ENCODE measurements at places on chromosomes 5 and 9. TPM values are rescaled to one million over a fixed set of nuclear protein-coding genes. Genes with fewer than 3 reads are reported as not detected.

DNA sequence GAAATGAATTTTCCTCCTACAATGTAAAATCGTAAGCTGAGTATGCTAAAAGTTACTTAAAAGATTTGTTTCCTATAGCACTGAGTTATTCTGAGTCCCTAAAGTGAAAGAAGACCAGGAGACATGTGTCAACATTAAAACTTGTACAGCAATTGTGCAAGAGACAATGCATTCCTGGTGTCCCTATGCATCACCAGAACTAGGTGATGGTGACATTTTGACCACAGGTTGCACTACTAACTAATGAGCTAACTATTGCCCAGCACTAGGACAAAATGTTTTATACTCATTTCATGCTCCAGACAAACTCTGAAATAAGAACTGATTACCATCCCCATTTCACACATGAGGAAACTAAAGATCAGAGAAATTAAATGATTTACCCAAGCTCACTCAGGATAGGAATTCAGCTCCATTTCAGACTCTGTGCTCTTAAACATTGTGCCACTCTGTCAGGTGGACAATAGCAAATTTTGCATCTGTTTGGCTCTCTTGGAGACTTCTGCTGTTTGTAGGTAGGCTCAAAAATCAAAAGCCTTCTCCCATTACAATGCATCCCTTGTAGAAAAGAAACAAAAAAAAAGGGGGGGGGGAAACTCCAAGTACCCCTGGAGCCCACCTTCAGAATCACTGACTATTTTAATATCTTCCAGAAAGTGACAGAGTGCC lies 269.2 kb downstream of the ACTL7B start:
- DNase-seq = no peak

NR4A3 gene
- 12.8 TPM for total RNA-seq

DAPK1 gene
- 41.7 TPM for total RNA-seq

GRCh38 chr5:141788296-141788970 lies 89.8 kb downstream of the PCDH1 start:
- no peak for DNase-seq

NTNG2 gene
- 5.3 TPM for total RNA-seq

- DNase-seq = no peak
Measured at GRCh38 chr5:15290953-15291352, 209.0 kb upstream of the FBXL7 start.

OMD gene
- 43.3 TPM for total RNA-seq

DNA sequence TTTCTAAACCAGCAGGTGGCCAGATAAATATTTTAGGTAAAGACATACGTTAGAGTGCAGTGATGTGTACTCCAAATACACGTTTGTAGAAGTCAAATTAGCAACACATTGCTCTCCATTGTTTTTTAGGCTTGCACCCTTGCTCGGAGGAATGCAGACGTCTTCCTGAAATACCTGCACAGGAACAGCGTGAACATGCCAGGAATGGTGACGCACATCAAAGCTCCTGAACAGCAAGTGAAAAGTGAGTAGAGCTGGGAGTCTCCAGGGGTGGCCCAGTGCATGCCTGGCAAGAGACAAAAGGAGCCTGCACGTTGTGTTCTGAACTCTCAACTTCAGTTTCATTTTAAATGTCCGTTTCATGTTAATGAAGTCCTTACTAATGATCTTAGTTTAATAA lies 207.5 kb upstream of the OTULINL start:
- DNase-seq = no peak

DNA sequence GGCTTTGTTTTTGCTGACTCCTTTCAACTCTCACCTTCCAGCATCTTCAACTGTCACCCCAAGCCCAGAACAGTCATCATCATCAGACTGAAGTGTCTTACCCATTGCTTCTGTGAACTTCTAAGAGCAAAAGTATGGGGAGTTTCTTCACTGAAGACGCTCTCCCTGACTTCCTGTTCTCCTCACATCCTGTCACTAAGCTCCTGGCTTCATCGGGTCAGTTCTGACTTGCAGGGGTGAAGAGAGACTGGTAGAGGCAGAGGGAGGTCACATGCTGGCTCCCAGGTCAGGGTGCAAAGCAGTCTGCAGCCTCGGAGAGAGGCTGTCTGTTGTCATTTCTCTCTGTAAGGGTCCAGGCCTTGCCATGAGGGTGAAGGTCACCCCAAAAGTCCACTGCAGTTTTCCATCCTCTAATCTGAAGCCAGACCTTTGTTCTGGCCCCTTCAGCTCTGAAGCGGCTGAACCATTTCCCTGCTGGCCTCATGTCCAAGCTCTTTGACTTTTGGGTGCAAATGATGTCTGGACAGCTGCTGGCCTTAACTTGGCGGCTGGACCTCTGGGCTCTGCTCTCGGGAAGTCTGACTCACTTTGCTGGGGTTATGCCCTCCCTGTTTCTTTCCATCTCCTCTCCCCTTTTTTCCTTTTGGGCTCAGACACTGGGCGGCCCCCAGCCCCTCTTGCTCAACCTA lies 305.0 kb downstream of the RAB3C start:
- peak; percentile 80 for DNase-seq

DNA sequence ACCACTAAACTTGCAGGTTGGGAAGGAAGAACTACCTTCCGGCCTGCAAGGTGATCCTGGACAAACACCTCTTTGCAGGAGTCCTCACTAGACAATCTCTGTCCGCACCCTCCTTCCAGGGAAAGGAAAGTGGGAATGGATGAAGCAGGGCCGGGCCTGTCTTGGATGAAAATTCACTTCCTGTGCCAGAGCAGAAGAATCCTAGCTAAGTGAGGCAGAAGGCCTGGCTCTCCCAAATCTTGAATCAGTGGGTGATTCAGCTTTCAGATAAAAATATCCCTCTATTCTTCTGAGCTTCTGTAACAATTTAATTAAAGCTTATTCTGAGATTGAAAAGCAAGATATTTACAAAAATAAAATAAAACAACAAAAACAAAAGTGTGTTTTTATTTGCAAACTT lies 281.9 kb upstream of the TLE4 start:
- no peak for DNase-seq

DNA sequence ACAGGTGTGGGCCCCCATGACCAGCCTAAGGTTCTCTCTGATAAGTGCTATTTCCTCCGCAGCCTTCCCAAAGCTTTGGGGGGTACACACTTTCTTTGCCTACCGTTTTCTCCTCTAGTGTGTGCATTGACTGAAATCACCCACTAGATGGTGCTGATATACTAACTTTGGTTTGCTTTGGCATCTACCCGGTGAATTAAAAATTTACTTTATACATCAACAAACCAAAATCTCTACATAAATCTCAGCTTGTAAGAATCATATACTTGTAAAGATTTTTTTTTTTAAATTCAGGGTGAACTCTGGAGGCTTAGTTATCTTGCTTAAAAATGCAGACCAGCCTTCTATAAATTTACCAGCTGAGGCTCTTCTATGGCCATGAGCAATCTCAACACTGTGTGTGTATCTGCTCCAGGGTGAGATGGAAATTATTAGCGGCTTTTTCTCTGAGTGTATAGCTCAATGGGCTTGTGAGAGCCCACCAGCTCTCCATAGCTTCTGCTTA lies 475.7 kb upstream of the TNC start:
- no peak for DNase-seq

- no peak for DNase-seq
Measured at GRCh38 chr9:97548819-97549540, 47.5 kb downstream of the TMOD1 start.

DNA sequence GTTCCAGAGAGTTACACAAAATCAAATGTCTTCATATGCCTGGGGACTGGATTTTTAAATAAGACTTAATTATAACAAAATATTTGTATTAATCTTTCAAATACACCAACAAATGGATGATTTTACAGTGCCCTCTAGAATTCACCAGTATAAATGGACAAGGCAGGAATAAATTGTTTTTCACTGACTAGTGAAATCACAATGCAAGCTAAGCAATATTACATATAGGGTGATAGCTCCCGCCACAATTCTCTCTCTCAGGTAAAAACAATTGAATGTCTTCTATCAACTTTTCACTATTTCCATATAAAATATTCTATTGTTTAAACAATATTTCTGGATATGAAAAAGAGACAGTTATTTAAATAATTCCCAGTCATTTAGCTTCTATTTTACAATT lies 8.0 kb upstream of the CCDC112 start:
- no peak for DNase-seq

GRCh38 chr5:7529880-7530279 lies 133.9 kb downstream of the ADCY2 start:
- DNase-seq = no peak

TOR1A gene
- 29.0 TPM for total RNA-seq

DNA sequence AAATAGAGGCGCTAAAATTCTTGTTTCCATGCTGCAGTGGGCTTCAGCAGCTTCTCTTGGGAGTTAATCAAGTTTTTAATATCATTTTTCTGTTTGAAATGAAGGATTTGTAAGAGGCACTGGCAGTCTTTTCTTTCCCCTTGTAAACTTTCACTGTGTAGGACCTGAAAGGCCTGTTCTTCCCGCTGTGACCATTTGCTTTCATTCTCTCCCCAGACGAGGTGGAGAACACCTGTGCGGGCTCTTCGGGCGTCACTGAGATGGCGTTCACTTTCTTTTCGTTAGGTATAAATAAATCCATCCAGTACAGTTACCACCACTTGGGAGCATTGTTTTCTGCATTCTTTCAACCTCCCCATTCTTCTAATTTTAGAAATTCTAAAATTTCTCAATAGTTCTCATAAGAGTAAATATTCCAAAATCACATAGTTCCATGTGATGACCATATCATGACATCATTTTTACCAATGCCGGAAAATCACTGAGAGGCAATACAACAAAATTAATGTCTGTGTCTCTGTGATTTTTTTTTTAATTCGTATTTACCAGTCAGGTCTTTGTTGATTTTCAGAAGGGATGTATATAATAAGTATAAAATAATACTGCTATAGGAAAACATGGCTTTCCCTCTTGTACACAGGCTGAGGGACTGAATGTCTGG lies 131.7 kb upstream of the ICE1 start:
- no peak for DNase-seq

DNA sequence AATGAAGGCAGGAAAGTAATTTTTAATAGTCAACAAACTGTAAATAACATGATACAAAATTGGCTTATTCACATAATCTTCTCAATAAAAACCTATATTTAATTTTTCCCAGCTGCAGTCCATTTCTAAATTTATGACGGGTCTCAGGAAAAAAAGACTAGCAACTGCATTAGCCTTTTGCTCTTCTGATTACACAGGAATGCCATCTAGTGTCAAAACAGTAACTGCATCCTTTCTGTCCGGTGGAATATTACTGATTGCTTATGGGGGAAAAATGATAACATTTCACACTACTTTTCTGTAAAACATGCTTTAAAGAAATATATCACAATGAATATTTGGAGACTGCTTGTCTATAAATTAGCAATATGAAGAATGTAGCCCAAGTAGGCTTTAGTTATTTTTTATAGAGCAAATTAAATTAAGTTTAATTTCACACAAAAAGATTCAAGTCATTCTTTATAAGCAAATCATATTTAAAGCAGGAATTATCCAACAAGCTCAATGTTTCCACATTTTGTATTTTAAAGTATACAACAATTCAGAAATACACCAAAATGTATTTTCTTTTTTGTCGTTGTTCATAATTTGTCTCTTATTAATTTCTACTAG lies 534.7 kb downstream of the CDH10 start:
- no peak for DNase-seq

APBB3 gene
- 48.3 TPM for total RNA-seq

DNA sequence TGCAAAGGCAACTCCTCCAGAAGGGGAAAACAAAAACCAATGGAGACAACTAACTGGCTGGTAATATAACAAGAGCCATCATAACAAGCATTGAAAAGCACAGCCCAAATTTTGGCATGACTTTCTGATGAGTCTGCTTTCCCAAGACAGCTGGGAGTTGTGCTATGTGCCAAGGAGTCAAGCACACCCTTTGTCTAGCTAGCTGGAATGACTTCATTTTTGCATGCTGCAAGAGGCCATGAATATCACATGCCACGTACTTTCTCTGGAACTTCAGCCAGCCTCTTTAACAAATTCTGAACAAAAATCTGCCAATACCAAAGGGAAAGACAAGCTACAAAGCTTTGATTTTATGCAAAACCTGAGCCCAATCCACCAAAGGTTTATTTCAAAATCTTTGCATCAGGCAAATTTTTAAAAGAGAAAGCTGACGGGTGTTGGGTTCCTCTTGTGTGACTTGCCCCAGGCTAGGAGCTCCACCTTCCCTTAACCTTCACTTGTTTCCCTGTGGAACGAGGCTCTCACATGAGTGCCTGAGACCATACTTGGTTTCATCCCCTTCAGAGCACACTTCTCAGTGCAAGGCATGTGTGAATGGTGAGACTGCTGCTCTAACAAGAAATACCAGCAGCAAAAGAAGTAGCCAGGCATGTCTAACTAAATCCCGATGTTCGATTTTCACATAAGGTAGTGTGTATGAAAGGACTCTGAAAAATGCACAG lies 47.3 kb downstream of the S1PR3 start:
- DNase-seq = no peak

KIF4B gene
- 0.06 TPM for total RNA-seq

MCTP1 gene
- total RNA-seq = 103 TPM

TMEM174 gene
- not detected for total RNA-seq

Data from aorta (tissue), 5 donors.